ENCODE measurements at places on chromosomes 2 and 18.

DNA sequence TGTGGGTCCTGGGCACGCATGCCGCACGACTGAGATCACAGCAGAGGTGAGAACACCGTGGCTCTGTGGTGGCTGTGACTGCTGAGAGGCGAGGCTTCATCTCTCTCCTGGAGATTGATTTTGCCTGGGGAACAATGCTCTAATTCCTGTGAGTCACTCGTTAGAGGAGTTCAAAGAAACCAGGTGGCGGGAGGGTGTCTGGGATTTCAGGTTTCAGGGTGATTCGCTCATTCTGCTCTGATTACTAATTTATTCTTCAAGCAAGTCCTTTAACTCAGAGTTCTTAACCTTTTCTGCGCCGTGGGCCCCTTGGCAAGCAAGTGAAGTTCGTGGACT is 56.3 kb downstream of the GLI2 start:
- DNase-seq, result no peak

- DNase-seq, result peak; percentile 37
Observed at GRCh38 chr2:72137498-72138010, 10.1 kb downstream of the CYP26B1 start.

- DNase-seq, result no peak
Observed at GRCh38 chr2:218555527-218555926, 12.6 kb downstream of the USP37 start.

GRCh38 chr2:68368654-68369336 is 3.7 kb downstream of the PLEK start:
- DNase-seq, result no peak

DNA sequence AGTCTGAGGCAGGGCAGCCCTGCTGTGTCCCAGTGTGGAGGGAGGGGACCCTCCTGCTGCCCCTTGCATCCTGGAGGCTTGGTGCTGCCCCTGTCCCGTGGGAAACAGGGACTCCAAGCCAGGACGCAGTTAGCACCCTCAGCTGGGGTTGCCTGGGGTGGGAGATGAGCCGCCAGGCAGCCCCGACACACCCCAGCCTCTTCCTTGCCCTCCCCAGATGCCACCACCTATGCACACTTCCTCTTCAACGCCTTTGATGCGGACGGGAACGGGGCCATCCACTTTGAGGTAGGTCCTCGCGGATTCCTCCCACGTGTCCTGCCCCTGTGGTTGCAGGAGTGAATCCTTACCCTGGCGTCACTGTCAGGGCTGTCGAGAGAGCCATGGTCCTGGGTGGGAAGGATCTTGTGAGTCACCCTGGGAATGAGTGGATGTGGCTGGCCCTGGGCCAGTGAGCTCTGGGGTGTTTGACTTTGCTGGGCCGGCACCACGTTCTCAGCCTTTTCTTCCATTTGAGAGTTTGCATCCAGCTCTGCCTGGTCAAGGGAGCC is 27.5 kb upstream of the FAHD2A start:
- no peak for DNase-seq

- no peak for DNase-seq
Observed at GRCh38 chr18:46320297-46320696, 216.1 kb downstream of the HAUS1 start.

All from stimulated activated naive CD4-positive, alpha-beta T cell treated with Interleukin-2 at 50 U/mL for 16 hours (primary cell).